ENCODE measurements at places on chromosomes 12 and 14.
A peak's percentile ranks its signal among the peaks of the same experiment; 100 is the strongest.

DNA sequence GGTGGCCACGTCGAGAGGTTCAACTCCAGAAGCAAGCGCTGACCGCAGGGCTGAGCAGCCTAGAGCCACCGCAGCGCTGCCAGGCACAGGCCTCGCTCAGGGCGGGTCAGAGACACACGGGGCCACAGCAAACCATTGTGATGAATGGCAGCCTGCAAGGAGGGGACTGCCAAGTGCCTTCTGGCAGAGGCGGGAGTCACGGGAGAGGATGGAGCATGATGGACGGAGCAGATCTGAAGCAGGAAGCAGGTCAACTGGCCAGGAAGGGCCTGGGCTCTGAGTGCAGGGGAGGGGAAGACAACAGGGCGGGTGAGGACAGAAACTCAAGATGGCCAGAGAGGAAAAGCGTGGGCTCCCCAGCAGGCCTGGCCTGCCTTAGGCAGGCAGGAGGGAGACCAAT is 49.8 kb downstream of the CDC42BPB start:
- peak; percentile 81 for DNase-seq

DNA sequence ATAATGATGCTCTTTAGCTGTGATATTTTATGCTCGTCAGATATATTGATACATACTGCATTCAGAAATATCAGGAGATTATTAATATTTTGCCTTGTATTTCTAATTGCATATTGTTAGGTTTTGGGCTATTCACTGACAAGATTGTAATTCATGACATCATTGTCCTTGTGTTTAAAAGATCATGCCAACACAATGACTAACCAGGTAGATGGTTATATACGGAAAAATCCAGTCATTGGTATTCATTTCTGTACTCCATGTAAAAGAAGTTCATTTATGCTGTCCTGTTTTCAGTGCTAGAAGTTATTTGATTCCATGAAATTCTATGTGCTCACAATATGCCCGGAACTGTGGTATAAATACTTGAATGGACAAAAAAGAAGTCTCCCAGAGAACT is 107.5 kb downstream of the KITLG start:
- no peak for DNase-seq

GRCh38 chr14:40691066-40691465 is 915.6 kb upstream of the LRFN5 start:
- no peak for DNase-seq

DNA sequence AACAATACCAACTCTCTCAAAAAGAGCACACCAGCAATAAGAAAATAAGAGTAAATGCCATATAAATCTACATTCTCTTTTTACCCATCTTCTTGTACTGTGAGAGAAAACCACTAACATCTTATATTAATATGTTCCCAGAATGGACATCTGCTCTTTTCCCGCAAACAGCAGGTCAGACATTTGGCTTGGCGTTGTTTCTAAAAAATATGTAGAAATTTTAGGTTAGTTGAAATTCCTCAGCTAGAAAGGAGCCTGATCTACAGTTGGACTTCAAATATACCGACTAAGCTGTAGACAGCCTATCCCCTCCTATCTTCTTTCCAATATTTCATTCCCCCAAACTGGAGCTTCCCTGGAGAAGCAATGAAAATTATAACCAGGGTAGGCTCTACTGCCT is 88.7 kb downstream of the PPP2R5E start:
- DNase-seq: no peak

- no peak for DNase-seq
These were observed 80.5 kb downstream of the FBXO33 start for GRCh38 chr14:39351708-39352107.

- DNase-seq: no peak
These were observed 86.2 kb downstream of the HELB start for GRCh38 chr12:66388517-66388916.
